Activated T-cell treated with anti-CD3 and anti-CD28 coated beads, Interleukin-2, amount 50 U/mL, for 1 hour (primary cell): ENCODE measurements at places on chromosomes 4 and X.

DNA sequence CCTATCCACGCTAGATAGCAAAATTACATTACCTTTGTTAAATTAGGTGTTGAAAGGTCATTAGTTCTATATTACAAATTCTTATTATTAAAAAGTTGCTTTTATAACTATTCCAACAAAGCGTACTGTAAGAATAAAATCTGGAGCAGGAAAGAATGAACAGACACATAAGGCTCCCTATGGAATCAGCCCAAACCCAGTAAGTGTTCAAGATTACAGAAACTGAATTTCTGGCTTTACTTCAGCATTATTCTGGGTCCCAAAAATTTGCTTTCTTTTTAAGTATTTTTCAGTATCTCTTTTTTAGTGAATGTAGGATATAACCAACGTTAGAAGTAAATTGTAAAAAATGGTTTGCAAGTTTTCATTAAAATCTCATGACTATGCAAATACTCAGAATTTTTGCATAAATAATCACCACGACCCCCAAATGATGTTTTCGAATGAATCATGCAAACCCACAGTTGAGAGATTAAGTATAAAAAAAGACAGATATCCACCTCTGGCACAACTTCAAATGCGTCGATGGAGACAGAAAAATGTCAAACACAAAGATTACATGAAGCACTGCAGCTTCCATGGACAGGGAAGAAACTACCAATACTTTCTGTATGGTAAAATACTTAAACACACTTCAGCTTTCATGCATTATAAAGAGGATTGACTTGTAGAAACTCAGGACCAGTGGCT lies 238.5 kb downstream of the RASL11B start:
- DNase-seq = no peak

GRCh38 chr4:134216411-134216810 lies 14.8 kb upstream of the PABPC4L start:
- no peak for DNase-seq

DNA sequence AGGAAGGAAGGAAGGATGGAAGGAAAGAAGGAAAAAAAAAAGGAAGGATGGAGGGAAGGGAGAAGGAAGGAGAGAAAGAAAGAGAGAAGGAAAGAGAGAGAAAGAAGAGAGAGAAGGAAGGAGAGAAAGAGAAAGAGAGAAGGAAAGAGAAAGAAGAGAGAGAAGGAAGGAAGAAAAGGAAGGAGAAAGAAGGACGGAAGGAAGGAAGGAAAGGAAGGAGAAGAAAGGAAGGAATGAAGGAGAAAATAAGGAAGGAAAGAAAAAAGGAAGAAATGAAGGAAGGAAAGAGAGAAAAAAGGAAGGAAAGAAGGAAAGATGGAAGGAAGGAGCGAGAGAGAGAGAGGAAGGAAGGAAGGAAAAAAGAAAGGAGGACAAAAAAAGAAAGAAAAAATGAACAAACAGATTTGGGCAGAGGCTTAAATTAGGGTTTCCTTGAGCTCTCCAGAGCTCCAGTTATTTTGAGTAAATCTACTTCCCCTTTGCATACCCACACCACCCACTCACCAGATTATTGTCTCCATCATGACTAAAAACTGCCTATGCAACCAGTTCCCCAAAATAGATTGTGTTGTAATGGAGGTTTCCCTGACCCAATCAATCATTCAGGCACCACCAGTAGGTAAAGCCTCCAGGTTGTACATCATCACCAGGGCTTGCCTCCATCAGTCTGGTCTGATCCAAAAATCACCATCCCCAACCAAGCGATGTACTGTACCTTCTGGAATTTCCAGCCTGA lies 1722.9 kb upstream of the PCDH10 start:
- DNase-seq = no peak

GRCh38 chr4:133972586-133972985 lies 229.0 kb downstream of the PABPC4L start:
- DNase-seq = no peak

DNA sequence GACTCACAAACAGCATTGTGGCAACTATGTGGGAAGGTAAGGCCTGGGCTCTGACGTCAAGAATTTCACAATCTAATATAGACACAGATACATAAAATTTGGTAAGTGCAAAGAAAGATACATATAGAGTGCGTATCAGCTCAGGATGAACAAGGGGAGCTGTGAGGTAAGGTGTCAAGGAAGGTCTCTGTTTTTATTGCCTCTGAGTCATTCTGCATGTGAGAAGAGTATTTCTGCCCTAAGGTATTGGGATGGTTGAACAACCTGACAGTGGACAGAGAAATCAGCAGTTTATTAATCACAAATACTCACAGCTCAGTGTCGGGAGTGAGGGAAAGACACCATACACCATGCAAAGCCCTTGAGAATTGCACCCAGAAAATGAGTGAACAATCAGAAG lies 89.8 kb downstream of the COMMD8 start:
- DNase-seq = no peak

GRCh38 chrX:135389243-135389642 lies 32.5 kb upstream of the SMIM10L2A start:
- no peak for DNase-seq

- DNase-seq = no peak
Observed at GRCh38 chr4:38009421-38009820, 49.2 kb downstream of the PTTG2 start.

DNA sequence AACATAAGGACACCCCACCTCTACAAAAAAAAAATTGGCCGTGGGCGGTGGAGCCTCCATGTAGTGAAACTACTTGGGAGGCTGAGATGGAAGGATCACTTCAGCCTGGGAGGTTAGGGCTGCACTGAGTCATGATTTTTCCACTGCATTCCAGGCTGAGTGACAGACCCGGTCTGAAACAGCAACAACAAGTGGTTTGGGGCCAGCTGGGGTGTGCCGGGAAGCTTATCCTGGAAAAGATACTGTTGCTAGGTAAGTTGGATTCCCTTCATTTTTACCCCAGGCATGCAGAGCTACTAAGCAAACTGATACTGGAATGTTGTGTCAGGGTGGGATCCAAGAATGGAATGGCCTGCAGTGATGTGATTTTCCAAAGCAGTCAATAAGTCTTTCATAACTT lies 57.0 kb downstream of the XAGE2 start:
- no peak for DNase-seq

DNA sequence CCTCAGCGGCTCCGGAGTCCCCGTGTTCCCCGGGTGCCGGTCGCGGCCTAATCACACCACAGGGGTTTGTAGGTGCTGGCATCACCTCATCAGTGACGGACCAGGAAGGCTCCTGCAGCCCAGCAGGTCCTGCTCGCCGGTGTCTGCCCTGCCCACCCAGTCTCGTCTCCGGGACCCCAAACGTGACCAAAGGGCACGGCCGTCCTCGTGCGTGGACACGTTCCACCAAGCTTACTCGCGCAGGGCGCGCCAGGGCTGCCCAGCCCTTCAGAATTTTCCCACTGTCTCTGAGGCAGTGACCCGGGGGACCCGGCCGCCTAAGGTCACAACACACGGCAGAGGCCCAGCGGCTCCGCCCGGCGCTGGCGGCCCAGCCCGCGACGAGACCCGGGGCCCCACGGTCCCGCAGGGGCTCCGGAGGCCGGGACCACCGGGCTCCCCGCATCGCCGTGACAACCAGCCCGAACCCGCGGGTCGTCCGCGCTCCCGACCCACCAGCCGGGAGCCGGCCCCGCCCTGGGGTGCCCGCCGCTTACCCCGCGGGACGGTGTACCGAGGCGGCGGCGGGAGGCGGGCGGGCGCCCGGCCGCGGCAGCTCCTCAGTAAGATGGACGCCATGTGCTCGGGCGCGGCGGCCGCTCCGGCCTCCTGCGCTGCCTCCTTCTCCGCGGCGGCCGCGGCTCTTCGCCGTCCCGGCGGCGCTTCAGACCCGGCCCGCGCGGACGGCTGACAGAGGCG lies 454 bp downstream of the LETM1 start:
- DNase-seq = peak; percentile 46
